ENCODE measurements at places on chromosomes 7 and 10. TPM values are rescaled to one million over a fixed set of nuclear protein-coding genes. Genes with fewer than 3 reads are reported as not detected.

DNA sequence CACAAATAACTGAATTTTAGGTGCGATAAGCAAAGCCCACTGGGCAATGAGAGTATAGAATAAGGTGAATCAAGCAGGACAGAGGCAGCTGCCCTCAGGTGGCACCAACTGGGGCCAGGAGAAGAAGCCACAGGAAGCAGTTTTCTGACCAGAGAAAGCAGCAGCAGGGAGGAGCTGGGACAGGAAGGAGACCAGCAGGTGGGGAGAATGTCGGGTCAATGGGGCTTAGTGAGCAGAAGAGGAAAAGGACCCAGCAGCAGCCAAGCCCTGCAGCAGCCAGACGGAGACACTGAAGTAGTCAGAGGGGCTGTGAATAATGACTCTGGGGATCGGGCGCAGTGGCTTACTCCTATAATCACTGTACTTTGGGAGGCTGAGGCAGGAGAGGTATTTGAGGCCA lies 209.6 kb upstream of the SH2B2 start:
- no peak for DNase-seq

DNA sequence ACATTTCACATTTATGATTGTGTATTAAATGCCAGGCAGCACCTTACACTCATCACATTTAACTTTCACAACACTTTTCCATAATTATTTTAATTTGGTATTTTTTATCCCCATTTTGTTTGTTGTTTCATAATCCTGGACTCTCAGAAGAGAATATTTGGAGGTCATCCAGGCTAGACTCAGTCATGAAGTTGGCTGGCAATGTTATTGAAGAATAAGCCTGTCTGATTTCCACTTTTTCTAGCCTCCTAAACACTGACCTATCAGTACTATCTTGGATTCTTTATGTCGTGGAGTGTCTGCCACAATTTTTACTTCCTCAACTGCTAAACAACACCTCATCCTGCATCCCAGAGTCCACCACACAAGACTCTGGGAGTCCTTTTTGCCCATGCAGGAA lies 372.3 kb upstream of the NRP1 start:
- no peak for DNase-seq

DNA sequence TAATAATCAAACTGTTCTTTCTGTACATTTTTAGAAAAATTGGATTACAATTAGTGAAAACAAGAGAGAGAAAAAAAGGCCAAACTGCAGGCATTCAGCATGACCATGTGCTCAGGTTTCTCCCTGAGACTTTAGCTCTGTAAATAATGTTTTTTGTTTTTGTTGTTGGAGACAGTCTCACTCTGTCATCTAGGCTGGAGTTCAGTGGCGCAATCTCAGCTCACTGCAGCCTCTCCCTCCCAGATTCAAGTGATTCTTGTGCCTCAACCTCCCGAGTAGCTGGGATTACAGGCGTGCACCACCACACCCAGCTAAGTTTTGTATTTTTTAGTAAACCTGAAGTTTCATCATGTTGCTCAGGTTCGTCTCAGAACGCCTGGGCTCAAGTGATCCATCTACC lies 23.0 kb downstream of the BZW2 start:
- no peak for DNase-seq

Gene TMEM229A
- total RNA-seq, result not detected

Gene CPVL
- not detected for total RNA-seq
